Stimulated activated CD4-positive, alpha-beta T cell treated with anti-CD3 and anti-CD28 coated beads, Interleukin-15, amount 100 ng/mL, for 1 hour (primary cell): ENCODE measurements at places on chromosomes 2 and 18.

- no peak for DNase-seq
Observed at GRCh38 chr2:196520605-196521004, 118.9 kb upstream of the CCDC150 start.

GRCh38 chr2:7598402-7598801 is 681.2 kb downstream of the RNF144A start:
- DNase-seq: no peak

DNA sequence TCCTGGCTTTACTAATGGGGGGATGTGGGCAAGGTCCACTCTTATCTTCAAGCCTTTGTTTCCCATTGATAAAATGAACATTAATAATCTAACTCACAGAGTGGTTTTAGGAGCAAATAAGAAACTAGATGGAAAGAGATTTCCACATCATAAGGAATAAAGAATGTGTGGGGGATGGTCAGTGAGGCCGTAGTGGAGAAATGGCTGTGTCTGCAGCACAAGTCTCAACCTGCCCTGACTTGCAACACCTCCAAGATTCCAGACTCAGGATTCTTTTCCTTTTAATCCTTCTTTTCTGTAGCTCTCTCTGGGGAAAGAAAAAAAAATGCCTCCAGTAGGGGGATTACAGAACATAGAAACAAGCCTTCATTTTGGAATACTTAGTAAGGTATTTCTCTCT is 124.2 kb upstream of the MEX3C start:
- DNase-seq: no peak

- no peak for DNase-seq
Observed at GRCh38 chr2:23469142-23469540, 84.2 kb downstream of the KLHL29 start.

DNA sequence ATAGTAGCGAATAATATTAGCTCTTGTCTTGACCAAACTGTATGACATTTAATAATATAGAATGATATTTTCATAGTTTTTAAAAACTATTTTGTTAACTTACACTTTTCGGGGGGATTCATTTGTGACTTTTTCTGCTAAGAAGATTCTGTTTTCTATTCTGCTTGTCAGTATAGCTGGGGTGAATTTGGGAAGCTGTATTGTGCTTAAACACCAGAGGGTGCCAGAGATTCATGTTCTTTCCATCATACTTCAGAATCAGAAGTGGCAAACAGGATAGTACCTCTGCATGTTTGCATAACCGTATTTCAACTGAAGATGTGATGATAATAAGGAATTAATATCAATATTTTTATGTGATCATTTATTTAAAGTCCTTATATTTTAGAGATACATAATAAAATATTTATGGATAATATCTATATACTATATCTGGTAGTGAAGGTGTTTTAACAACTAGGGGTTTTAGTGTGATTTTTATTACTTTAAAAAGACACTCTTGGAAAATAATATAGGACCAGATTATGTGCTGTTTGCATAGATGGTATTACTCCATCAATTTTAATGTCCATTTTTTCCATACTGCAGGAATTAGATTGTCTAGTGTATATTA is 81.0 kb downstream of the TAF4B start:
- no peak for DNase-seq

DNA sequence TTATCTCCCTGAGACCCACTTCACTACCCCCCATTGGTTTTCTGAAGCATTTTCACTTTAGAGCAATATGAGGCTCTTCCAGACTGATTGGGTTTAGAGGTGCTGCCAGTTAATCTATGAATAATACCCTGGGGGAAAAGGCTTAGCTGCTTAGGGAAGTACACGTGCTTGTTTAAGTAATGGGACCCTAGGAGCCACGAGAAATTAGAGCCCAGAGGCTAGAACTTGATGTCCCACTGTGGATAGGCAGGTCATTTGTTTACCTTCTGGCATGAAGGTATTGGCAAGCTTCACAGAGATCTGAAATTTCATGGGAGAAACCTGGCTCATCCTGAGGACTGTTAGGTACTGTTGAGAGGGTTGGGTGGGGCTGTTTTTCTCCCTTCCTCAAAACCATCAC is 59.7 kb downstream of the CLIP4 start:
- DNase-seq: no peak

- DNase-seq: no peak
Observed at GRCh38 chr2:231462729-231463465, 1.4 kb downstream of the NCL start.

GRCh38 chr2:61762292-61762691 is 91.6 kb downstream of the FAM161A start:
- no peak for DNase-seq

- peak; percentile 88 for DNase-seq
Observed at GRCh38 chr2:43127208-43127940, 99.0 kb downstream of the ZFP36L2 start.

GRCh38 chr2:234690569-234691213 is 193.8 kb upstream of the ARL4C start:
- DNase-seq: no peak

DNA sequence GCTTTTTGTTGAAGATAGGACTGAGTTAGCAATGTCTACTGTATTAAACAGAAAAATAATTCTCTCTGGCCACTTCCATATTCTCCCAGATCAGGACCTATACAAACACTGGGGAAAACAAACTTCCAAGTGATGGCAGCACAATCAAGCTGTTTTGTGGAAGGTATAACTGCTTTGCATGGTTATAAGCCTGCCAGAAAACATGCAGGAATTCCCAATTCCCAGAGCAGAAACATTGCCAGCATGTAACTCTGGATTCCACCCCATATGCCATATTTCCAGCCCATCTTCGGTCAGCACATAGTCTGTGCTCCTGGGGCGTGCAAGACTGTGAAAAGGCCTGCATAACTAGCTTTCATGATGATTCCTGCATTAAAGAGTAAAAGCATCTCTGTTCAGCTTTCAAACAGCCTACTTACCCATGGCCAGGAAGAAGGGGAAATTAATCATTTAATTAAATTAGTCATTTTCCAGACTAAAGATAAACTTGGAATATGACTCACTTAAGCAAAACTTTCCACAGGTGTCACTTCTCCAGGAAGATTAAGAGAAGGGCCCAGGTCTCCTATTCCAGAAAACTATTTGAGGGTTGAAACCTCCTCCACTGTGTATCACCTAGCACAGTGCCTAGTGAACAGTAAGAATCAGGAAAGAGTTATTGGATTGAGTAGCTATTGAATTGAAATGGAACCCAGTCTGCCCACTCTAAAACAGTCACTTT is 280.5 kb downstream of the NRXN1 start:
- no peak for DNase-seq

DNA sequence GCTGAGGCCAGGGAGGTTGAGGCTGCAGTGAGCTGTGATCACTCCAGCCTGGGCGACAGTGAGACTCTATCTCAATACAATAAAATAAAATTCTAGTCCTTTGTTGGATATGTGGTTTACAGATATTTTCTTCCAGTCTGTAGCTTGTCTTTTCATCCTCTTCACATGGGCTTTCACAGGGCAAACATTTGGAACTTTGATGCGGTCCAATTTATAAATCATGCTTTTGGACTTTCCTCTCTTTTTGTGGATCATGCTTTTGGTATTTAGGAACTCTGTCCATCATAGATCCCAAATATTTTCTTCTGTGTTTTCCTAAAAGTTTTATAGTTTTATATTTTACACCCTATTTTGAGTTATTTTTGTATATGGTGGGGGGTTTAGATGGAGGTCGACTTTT is 14.9 kb downstream of the RAB10 start:
- DNase-seq: no peak

DNA sequence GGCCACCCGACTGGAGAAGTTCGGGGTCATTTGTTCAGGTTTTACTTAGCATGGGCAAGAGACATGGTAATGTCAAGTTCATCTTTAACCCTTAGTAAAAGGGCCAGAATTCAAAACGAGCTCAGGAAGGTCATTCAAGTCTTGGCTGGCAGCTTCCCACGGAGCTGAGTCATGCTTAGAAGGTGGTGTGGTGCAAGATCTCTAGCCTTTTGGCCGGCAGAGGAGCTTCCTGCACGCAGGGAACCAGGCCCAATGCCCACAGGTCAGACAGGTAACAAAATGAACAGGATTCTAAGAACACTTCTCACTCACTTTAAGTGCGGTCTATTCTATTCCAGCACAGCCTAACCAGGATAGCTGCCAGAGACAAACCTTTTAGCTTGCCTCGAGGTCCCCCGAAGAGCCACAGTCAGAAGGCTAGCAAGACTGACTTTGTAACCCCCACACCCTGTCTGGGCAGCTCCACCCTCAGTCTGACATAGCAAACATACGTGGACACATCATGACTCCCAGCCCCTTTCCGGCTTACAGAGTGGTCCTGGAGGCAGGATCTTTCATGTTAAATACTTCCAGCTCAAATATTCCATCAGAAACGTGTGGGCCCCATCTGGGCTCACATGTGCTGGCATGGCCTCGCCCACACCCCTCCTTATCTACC is 292.7 kb downstream of the BCL11A start:
- no peak for DNase-seq

DNA sequence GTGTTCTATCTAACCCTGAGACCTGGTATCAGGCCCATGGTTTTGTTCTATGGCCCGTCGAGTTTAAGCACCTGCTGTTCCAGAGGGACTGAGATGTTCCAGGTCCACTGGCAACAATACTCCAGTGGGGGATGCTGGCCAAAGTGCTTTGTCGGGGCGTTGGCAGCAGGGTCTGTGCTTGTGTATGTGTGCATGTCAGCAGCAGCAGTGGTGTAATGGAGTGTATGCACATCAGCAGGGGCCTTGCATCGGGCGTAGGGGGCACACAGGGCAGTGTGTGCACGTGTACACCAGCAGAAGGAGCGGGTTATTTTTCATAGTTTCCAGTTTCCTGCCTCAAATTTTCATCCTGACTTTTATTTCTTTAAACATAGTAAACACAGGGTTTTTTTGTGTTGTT is 37.8 kb upstream of the THUMPD2 start:
- no peak for DNase-seq

- DNase-seq: no peak
Observed at GRCh38 chr2:120239488-120240287, 13.0 kb upstream of the RALB start.

DNA sequence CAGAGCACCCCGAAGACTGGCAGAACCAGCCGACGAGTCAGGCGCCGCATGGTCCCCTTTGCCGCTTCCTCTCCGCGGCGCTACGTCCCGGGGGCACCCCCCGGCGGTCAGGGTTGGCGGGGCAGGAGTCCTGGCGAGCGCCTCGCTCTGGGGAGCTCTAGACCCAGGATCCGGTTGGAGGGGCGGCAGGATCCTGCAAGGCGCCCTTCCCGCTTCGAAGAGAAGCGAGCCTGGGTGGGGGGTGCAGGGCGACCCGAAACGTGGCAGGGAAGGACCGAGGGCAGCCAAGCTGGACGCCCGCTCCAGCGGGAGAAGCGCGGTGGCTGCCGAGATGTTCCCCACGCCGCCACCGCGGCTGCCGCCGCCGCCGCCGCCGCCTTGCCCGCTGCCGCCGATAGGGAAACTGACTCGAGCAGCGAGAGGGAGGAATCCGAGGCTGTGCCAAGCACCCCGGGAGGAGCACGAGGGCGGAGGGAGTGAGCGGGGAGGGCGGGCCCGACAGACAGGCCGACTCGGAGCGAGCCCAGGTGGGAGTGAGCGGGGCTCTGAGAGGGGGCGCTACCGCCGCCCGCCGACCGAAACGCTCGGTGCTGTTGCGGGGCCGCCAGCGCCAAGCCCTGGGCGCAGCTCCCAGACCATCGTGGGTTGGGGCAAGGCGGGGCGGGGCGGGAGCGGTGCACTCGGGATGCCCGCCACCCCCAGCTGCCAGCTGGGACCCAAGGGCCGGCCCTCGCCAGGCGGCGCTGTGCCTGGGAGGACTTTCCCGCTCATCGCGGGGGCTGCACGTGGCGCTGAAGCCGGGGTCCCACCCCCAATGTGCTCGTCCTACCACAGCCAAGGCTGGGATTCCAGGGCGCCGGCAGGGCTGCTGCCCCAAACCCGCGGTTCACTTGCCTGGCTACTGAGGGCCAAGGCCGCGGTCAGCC is at the start of gene GALNT14:
Gene GALNT14 (minus strand): TSS at position 404 of the 926 bp plus-strand sequence. CDS start 354 bp downstream, at position 50.
- peak; percentile 16 for DNase-seq

- no peak for DNase-seq
Observed at GRCh38 chr2:152098496-152099366, at the start of gene CACNB4. CACNB4 (minus strand) TSS chr2:152099044.

DNA sequence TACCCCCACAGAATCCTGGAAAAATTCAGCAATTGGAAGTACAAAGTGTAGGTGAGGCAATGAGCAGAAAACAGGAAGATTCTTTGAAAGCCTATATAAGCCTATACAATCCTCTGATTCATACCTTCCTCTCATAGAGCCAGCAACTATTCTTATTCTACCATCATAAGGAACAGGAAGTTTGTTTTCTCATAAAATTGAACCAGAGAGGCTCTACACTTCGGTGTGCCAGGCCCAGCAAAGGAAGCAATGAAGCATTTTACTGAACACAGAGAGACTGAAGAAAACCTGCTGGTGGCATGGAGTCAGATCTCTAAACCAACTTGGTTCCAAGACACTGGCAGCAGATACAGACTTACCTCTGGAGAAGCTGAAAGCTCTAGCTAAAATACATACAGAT is 18.7 kb downstream of the CASP8 start:
- no peak for DNase-seq

DNA sequence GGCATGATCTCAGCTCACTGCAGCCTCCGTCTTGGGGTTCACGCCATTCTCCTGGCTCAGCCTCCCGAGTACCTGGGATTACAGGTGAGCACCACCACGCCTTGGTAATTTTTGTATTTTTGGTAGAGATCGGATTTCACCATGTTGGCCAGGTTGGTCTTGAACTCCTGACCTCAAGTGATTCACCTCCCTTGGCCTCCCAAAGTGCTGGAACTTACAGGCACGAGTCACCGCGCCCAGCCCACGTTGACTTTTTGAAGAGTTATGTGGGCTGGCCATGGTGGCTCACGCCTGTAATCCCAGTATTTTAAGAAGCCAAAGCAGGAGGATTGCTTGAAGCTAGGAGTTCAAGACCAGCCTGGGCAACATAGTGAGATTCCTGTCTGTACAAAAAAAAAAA is 20.8 kb downstream of the CCL20 start:
- no peak for DNase-seq

DNA sequence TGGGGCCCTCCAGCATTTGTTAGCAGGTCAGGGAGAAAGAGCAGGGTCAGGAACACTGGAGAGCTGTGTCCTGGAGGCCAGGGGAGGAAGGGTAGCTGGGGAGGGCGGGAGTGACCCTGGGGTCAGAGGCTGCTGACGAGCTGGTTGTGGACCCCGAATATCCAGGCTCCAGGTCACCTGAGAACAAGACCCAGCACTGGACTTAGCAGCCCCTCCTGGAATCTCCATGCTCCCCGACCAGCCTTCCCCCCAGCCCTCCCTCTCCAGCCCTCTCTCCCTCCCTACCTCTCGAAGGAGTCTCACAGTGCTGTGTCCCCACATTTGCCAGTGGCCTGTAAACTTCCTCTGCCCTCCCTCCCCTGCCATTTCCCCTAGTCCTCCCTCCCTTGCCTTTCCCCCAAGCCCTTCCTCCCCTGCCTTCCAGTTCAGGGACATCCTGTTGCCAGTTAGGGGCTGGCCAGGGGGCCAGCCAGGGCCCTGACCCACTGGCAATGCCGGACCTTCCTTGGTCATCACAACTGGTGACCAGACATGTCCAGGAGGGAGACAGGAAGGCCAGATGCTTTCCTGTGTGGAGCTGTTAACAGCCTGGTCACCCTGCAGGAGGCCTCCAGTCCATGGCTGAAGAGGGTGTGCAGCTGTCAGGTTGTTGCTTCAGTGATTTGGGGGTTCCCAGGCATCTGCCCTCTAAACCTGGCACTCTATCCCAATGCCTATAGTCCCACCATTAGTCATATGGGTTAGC is 50.0 kb upstream of the FAHD2A start:
- DNase-seq: no peak
